ENCODE measurements at places on chromosomes 7 and 10. TPM values are rescaled to one million over a fixed set of nuclear protein-coding genes. Genes with fewer than 3 reads are reported as not detected.
A peak's percentile ranks its signal among the peaks of the same experiment; 100 is the strongest.

DNA sequence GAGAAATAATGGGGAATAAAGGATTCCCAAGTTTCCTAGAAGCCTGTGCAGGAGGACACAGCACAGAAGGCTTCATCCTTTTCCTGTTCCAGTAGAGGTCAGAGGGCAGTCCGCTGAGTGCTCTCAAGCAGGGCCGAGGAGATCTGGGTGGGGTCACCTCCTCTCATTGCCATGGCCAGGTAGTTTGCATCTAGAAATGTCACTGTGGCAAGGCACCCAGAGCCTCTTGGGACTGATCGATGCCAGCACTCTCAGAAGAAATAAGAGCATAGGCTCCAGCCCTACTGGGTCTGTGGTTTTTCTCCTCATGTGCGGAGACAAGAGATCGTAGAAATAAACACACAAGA lies 7.9 kb downstream of the NUB1 start:
- peak overlapping the region; percentile 28 for H3K27ac ChIP-seq
- peaks cover 34% of the 10 kb centered on the region for H3K36me3 ChIP-seq
- H3K27me3 ChIP-seq = no peaks in the 10 kb centered on the region
- H3K4me3 ChIP-seq = no peak overlapping the region
- no peaks in the 10 kb centered on the region for H3K4me1 ChIP-seq
- no peak for DNase-seq

DNA sequence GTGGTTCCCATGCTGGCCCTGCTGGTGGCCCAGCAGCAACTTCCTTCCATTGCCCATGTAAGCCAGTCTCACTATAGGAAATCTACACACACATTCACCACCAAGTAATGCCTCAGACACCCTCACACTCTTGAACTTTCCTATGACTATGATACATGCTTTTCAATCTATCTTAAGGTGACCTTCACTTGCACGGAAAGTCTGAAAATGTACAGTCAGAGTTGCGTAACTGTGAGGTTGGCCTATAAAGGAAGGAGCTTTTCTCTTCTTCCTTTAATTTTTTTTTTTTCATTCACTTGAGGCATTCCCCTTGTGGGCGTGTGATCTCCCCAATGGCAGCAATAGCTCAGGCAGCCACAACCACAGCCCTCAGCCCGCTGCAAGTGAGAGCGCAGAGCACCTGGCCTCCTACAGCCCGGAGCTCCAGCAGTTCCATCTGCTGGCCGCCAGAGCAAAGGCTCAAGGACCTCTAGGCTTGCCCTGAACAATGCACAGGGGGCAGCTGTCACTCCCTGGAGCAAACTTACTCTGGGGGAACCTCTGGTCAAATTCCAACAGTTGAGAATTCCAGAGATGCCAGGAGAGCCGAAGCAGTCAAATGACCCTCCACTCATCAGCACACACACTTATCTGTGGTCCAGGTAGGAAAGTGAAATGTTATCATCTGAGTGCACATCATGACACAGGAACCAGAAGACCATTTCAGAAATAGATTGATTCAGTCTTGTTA lies 123.1 kb upstream of the ADO start:
- no peaks in the 10 kb centered on the region for H3K4me1 ChIP-seq
- H3K27ac ChIP-seq = no peak overlapping the region

DNA sequence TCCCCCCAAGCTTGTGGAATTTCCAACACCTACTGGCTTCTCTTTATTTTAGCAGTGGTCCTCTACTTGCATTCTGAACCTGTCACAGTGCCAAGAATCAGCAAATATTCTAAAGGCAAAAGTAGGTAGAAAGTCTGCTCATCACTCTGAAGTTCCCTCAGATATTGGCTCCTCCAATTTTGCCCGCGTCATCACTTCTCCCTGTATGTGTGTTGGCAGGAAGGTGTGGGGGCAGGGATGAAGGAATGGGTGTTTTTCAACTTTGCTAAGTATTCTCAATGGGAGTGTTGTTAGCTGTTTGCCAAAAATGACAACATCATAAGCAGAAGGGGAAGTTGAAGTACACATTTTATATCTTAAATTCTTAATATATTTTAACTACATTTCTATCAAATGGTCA lies 226.2 kb downstream of the POLR1F start:
- DNase-seq = no peak
- H3K27me3 ChIP-seq = no peaks in the 10 kb centered on the region
- H3K4me3 ChIP-seq = no peak overlapping the region
- H3K36me3 ChIP-seq = no peaks in the 10 kb centered on the region
- no peaks in the 10 kb centered on the region for H3K4me1 ChIP-seq
- H3K27ac ChIP-seq = no peak overlapping the region

- H3K36me3 ChIP-seq = no peaks in the 10 kb centered on the region
- peak; percentile 59 for DNase-seq
- H3K27me3 ChIP-seq = no peaks in the 10 kb centered on the region
- H3K4me3 ChIP-seq = no peak overlapping the region
Observed at GRCh38 chr10:73920089-73920488, 9.2 kb downstream of the PLAU start.

- H3K4me1 ChIP-seq = no peaks in the 10 kb centered on the region
- DNase-seq = no peak
- H3K4me3 ChIP-seq = no peak overlapping the region
- H3K36me3 ChIP-seq = no peaks in the 10 kb centered on the region
Observed at GRCh38 chr10:45091968-45092367, 91.2 kb downstream of the ZNF22 start.

GRCh38 chr7:82410461-82410860 lies 33.1 kb downstream of the CACNA2D1 start:
- H3K4me3 ChIP-seq = no peak overlapping the region
- DNase-seq = no peak
- H3K4me1 ChIP-seq = no peaks in the 10 kb centered on the region
- peak overlapping the region; percentile 26 for H3K27ac ChIP-seq
- H3K36me3 ChIP-seq = no peaks in the 10 kb centered on the region

Gene ATXN7L1
- 12.2 TPM for total RNA-seq

Gene OR6V1
- total RNA-seq = not detected

Gene DNAJC12
- 6.4 TPM for total RNA-seq

Gene RBAK
- total RNA-seq = 10.2 TPM

Gene GOT1
- 35.3 TPM for total RNA-seq

Gene CYP26A1
- total RNA-seq = not detected

All from lung (tissue), 17 donors.